Activated CD4-positive, alpha-beta T cell treated with anti-CD3 and anti-CD28 coated beads for 36 hours (primary cell): ENCODE measurements at places on chromosomes 3 and 15.

- DNase-seq: no peak
- no peaks in the 10 kb centered on the region for H3K4me1 ChIP-seq
- H3K27me3 ChIP-seq: peaks cover 21% of the 10 kb centered on the region
Observed at GRCh38 chr3:119759962-119760361, 21.9 kb upstream of the NR1I2 start.

DNA sequence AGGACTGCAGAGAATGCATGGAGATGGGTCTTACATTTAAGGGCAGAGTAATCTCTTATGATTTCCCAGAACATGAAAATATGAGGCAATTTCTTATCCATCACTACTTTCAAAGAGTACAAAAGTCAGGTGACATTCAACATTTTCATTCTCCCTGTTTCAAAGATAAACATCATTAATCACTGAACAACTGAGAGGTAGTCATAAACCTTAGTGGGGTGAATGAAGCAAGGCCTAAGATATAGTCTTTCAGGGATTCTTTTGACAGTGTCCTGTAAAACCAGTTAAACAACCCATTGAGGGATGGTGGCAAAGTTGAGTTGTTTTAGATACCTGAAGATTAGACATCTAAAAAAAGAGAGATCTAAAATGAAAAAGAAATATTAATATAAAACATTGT, 271.6 kb upstream of the CBLB start:
- H3K27me3 ChIP-seq: no peaks in the 10 kb centered on the region
- H3K4me3 ChIP-seq: no peak overlapping the region
- no peak for DNase-seq
- no peaks in the 10 kb centered on the region for H3K36me3 ChIP-seq
- peaks cover 12% of the 10 kb centered on the region for H3K4me1 ChIP-seq

DNA sequence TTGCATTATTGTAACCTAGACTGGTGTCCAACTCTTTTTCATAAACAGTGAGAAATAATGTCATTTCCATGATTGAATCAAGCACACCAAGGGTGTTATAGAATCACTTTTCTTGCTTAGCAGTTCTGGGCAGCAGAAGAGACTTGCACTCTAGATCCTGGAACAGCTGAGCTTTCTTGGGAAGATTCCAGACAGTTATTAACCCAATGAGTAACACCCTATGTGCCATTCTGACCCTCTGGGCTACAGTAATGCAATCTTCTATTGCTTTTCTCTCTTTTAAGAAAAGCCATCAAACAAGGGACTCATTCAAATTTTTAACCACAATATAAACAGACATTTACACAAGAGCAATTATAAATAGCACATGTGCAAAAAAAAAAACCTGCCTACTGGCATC, 39.3 kb upstream of the USP3 start:
- H3K27ac ChIP-seq: no peak overlapping the region
- no peak overlapping the region for H3K4me3 ChIP-seq
- H3K4me1 ChIP-seq: peaks cover 25% of the 10 kb centered on the region
- no peak for DNase-seq
- H3K27me3 ChIP-seq: no peaks in the 10 kb centered on the region

GRCh38 chr3:142623194-142623593, 27.0 kb downstream of the PLS1 start:
- H3K36me3 ChIP-seq: no peaks in the 10 kb centered on the region
- no peak for DNase-seq
- H3K4me3 ChIP-seq: no peak overlapping the region
- no peaks in the 10 kb centered on the region for H3K27me3 ChIP-seq

GRCh38 chr3:183466575-183466974, 38.2 kb upstream of the MCF2L2 start:
- H3K27me3 ChIP-seq: no peaks in the 10 kb centered on the region
- DNase-seq: no peak
- no peak overlapping the region for H3K4me3 ChIP-seq

GRCh38 chr3:188200481-188200880, 46.5 kb downstream of the LPP start:
- no peak overlapping the region for H3K4me3 ChIP-seq
- H3K27ac ChIP-seq: no peak overlapping the region
- peaks cover 13% of the 10 kb centered on the region for H3K4me1 ChIP-seq
- H3K27me3 ChIP-seq: no peaks in the 10 kb centered on the region
- no peak for DNase-seq
- H3K36me3 ChIP-seq: peaks cover 10% of the 10 kb centered on the region

- no peak overlapping the region for H3K27ac ChIP-seq
- DNase-seq: no peak
- H3K4me3 ChIP-seq: no peak overlapping the region
- H3K27me3 ChIP-seq: no peaks in the 10 kb centered on the region
- peaks cover 3% of the 10 kb centered on the region for H3K36me3 ChIP-seq
Observed at GRCh38 chr3:32276279-32276841, 37.9 kb downstream of the CMTM8 start.

GRCh38 chr15:67080118-67080899, 14.9 kb downstream of the SMAD3 start:
- no peak overlapping the region for H3K4me3 ChIP-seq
- H3K27me3 ChIP-seq: no peaks in the 10 kb centered on the region
- H3K27ac ChIP-seq: peak overlapping the region; percentile 82
- DNase-seq: no peak
- H3K36me3 ChIP-seq: peaks cover 28% of the 10 kb centered on the region
- H3K4me1 ChIP-seq: peaks cover 91% of the 10 kb centered on the region

- H3K27me3 ChIP-seq: peaks cover 16% of the 10 kb centered on the region
- H3K36me3 ChIP-seq: no peaks in the 10 kb centered on the region
- no peak overlapping the region for H3K4me3 ChIP-seq
Observed at GRCh38 chr15:38843051-38843501, 278.5 kb upstream of the RASGRP1 start.

GRCh38 chr3:150116196-150116595, 145.5 kb upstream of the PFN2 start:
- no peak overlapping the region for H3K27ac ChIP-seq
- H3K4me1 ChIP-seq: peaks cover 9% of the 10 kb centered on the region
- H3K36me3 ChIP-seq: no peaks in the 10 kb centered on the region
- H3K27me3 ChIP-seq: peaks cover 31% of the 10 kb centered on the region
- no peak overlapping the region for H3K4me3 ChIP-seq

DNA sequence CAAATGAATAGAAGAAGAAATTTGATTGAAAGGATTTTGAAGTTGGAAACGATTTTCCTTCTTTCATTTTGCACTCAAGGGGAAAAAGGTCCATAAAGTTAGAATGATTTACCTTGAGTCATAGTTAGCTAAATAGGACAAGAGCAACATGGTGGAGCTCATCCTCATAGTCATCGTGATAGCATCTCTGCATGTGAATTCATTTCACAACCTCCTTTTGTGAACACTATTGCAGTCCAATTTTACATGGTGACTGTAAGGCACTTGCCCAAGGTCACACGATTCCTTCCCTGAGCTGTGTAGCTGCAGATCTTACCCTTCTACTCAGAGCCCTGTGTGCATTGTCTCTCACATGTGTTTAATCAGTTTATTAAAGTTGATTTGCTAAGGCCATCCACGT, 359.8 kb upstream of the C2CD4B start:
- peaks cover 40% of the 10 kb centered on the region for H3K27me3 ChIP-seq
- no peak for DNase-seq
- H3K4me3 ChIP-seq: no peak overlapping the region
- H3K27ac ChIP-seq: no peak overlapping the region

DNA sequence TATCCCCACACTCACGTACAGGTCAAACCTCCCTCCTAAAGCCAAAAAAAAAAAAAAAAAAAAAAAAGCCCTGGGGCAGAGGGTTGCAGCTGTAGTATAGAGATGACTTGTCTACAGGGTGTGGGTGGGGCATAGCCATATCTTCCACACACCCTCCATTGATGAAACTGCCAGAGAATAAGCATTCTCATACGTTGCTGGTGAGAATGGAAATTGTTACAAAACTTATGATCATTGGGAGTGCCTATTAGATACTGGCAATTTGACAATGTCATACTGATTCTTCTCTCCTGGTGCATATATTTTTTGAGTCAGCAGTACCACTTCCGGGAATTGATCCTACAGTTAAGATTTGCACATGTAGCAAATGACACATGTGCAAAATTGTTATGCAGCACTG, 11.0 kb upstream of the CTNNB1 start:
- DNase-seq: peak; percentile 64
- H3K4me3 ChIP-seq: no peak overlapping the region
- peaks cover 6% of the 10 kb centered on the region for H3K27me3 ChIP-seq
- peaks cover 27% of the 10 kb centered on the region for H3K4me1 ChIP-seq
- no peaks in the 10 kb centered on the region for H3K36me3 ChIP-seq
- peak overlapping the region; percentile 34 for H3K27ac ChIP-seq

DNA sequence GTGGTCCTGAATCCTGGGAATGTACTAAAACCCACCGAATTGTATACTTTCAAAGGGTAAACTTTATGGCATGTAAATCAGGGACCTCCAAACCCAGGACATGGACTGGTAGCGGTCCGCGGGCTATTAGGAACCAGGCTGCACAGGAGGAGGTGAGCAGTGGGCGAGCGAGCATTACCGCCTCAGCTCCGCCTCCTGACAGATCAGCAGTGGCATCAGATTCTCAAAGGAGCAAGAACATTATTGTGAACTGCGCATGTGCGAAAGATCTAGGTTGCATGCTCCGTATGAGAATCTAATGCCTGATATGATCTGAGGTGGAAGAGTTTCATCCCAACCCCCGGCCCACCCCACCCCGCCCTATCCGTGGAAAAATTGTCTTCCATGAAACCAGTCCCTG, 22.2 kb downstream of the HEG1 start:
- no peak overlapping the region for H3K27ac ChIP-seq
- H3K4me1 ChIP-seq: peaks cover 20% of the 10 kb centered on the region
- H3K36me3 ChIP-seq: peaks cover 20% of the 10 kb centered on the region

DNA sequence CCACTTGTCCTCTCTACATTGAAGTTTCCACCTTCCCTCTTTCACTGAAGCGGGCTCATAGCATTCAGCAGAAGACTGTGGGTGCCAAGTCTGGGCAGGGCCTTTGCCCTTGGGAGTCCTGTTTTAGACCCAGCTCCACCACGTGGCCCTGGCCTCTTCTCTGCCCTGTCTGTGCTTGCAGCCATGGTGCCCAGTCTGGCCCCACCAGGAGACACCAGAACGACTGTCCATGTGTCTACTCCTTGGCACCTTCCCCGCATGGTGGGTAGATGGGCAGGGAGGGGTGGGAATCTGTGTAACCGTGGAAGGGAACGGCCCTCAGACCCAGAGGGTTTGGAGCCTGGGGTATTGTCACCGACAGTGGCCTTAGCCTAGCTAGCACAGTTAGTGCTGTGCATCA, 17.9 kb upstream of the EMC3 start:
- H3K27ac ChIP-seq: no peak overlapping the region
- H3K4me1 ChIP-seq: peaks cover 11% of the 10 kb centered on the region
- no peak for DNase-seq
- H3K4me3 ChIP-seq: no peak overlapping the region

DNA sequence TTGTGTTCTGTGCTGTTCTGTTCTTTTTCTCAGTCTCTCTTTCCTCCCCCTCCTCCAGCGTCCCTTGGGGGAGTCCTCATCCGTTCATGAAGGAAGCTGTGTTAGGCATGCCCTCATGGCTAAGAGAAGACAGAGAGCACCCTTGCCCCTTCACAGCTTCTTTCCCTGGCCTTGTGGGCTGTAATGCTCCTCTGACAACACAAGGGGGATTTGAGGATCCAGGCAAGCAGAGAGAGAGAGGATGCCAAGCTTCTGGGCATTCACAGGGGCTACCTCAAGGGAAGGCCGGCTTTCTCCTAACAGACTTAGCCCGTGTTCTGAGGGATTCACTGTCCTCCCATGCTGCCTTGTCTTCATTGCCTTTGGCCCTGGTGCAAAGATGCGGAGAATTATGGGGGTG, 389.5 kb downstream of the LRTM1 start:
- no peak for DNase-seq
- no peak overlapping the region for H3K4me3 ChIP-seq
- H3K27ac ChIP-seq: no peak overlapping the region

DNA sequence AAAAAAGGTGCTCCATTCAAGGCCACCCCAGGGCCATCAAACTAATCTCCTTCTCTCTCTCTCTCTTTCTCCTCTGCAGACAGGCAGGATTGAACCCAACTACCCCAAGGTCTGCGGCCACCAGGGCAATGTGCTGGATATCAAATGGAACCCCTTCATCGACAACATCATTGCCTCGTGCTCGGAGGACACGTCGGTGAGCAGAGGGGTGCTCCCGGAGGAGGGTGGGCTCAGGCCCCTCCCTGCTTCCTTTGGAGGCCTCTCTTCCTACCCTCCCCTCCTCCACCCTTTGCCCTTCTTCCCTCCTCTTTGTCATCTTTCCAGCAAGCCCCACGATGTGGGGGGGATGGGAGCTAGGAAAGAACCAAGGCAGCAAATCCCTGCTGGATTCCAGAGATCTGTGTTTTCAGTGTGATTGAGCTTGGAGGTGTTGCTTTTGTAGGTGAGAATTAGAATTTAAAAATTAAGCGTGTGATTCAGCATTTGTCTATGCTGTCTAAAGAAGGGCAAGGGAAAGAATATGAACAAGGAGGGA, 116.3 kb downstream of the CORO2B start:
- no peak for DNase-seq
- peaks cover 10% of the 10 kb centered on the region for H3K4me1 ChIP-seq
- no peak overlapping the region for H3K27ac ChIP-seq
- H3K27me3 ChIP-seq: no peaks in the 10 kb centered on the region
- no peaks in the 10 kb centered on the region for H3K36me3 ChIP-seq

- H3K4me3 ChIP-seq: no peak overlapping the region
- no peaks in the 10 kb centered on the region for H3K36me3 ChIP-seq
- no peak overlapping the region for H3K27ac ChIP-seq
- peaks cover 13% of the 10 kb centered on the region for H3K27me3 ChIP-seq
Observed at GRCh38 chr3:66692766-66693150, 191.9 kb upstream of the LRIG1 start.

DNA sequence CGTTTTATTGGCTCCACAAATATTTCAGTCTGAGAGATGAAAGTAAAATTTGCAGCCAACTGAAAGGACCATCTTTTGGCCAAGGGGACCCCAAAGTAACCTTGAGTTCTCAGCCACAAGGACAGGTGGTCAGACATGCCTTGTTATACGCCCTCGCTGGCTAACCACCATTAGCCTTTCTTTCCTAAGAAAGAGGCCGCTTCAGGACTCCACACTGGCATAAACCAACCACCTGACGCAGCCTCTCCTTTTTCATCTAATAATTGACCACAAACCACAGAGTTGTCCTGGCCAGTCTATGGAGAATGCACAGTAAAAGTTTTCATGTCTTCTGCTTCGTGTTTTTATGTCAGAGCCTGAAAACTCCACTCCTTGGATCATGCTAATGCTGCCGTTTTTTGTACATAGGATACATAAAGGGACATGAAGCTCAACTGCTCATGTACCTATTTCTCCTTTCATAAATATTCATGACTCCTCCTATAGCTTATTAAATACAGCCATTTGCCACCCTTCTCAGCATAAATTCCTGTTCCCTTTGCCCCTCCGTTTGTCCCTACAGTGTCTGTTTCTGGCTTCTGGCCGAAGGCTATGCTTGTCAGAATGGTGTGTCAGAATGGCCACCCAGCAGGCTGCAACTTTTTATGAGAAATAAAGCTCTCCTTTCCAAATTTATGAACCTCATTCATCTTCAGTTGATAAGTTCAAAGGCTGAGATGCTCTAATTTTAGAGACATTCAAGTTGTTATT, 374.1 kb upstream of the RBMS3 start:
- no peaks in the 10 kb centered on the region for H3K27me3 ChIP-seq
- no peaks in the 10 kb centered on the region for H3K4me1 ChIP-seq
- H3K4me3 ChIP-seq: no peak overlapping the region
- no peaks in the 10 kb centered on the region for H3K36me3 ChIP-seq

GRCh38 chr3:141272906-141273662, 41.5 kb downstream of the PXYLP1 start:
- no peaks in the 10 kb centered on the region for H3K27me3 ChIP-seq
- peaks cover 2% of the 10 kb centered on the region for H3K36me3 ChIP-seq
- no peak overlapping the region for H3K27ac ChIP-seq
- DNase-seq: no peak
